ENCODE measurements at places on chromosomes 6 and 20.
A peak's percentile ranks its signal among the peaks of the same experiment; 100 is the strongest.

DNA sequence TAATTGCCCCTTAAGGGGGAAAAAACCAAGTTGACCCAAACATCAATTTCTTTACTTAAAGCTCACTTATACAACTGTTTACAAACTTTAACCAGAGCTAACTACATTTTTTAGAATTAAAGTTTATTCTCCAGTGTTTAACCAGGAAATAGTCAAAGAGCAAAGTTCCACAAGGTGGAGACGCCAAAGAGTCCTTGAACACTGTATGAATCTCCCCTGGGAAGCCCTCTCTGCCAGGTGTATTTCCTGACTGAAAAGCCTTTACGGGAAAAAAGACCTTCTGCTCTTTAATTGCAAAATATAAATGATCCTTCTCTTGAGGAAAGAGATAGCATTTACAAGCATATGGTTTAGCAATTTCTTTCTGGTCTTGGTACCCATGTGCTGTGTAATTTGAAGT is 36.2 kb downstream of the BTBD9 start:
- no peak for DNase-seq

DNA sequence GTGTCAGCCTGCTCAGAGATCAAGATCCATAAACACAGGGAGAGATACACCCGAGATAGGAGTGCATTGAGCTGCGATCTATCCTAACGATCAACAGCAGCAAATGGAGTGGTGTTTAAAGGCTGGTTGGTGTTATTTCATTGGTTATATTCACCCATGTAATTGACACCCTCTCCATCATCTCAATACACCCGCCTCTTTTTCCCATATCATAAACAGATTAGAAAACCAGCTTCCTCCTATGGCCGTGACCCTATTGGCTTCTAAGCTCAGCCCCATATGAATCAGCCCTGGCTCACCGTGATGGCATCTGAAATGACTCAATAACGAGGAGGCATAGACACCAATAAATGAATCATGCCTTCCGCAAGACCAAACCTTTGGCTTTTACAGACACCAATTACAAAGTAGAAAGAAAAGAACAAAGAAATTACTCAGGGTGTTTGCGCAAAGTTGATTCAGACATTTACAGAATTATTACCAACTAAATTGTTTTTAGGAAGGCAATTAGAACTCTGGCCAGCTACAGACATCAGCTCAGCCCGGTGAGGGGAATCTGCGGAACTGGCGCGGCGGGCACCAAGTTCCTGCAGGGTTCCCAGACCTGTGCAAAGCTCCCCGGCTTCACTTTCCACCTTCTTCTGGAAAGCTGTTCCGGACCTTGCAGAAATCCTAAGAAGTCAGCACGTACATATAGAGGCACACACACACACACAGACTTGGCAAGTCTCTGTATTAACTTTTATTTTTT is 11.5 kb downstream of the PMEPA1 start:
- peak; percentile 72 for DNase-seq

GRCh38 chr6:56699066-56699654 is 56.5 kb upstream of the DST start:
- no peak for DNase-seq

- no peak for DNase-seq
These were observed 666.4 kb upstream of the PTCHD4 start for GRCh38 chr6:48777411-48777810.

DNA sequence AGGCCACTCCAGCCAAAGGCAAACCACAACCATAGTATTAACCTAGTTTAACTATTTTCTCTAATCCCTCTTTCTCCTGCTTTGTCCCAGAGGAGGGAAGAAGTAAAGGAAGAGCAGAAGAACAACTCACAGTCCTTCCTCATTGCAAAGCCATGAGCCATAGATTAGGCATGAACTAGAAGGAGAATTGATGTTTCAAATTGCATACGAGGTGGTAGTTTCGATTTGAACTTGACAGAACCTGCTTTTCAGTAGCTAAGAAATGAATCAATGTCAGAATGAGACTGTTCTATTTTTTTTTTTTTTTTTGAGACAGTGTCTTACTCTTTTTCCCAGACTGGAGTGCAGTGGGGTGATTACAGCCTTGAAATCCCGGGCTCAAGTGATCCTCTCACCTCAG is 48.3 kb downstream of the PROKR2 start:
- no peak for DNase-seq

- no peak for DNase-seq
These were observed 13.4 kb upstream of the BTN3A2 start for GRCh38 chr6:26351544-26351953.

DNA sequence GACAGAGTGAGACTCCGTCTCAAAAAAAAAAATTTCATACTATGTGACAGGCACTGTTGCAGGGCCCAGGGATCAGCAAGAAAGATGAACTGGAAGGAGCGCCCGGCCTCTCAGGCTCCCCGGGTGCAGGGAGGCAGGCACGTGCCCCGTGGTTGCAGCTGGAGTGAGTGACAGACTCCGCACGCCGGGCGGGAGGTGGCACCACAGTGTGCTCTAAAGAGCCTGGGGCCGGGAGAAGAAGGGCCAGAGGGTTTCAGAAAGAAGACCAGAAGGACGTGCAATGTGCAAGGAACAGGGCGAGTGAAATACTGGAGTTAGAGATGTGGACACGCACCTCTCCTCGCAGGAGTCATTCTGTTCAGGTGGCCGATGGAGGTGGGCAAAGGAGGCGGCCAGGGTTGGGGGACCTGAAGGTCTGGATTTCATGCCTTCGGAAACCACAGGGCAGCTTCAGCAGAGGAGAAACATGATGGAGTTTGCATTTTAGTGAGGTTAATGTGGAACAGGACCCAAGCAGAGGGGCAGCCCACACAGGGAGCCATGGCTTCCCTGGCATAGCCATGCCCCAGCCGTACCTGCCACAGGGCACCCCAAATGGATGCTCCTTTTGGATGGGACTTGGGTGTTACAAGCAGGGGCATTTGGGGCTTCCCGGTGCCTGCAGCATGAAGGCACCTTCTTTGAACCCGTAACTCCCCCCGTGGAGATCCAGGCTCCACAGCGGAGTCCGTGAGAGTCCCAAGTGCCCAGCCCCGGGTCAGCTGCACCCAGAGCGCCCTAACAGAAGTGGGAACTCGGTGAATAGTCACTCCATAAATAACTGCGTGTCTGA is 226.2 kb downstream of the ERMARD start:
- no peak for DNase-seq

GRCh38 chr20:50425076-50425475 is 85.1 kb upstream of the PTPN1 start:
- no peak for DNase-seq

- no peak for DNase-seq
These were observed 52.5 kb downstream of the CCN2 start for GRCh38 chr6:131898718-131899117.

DNA sequence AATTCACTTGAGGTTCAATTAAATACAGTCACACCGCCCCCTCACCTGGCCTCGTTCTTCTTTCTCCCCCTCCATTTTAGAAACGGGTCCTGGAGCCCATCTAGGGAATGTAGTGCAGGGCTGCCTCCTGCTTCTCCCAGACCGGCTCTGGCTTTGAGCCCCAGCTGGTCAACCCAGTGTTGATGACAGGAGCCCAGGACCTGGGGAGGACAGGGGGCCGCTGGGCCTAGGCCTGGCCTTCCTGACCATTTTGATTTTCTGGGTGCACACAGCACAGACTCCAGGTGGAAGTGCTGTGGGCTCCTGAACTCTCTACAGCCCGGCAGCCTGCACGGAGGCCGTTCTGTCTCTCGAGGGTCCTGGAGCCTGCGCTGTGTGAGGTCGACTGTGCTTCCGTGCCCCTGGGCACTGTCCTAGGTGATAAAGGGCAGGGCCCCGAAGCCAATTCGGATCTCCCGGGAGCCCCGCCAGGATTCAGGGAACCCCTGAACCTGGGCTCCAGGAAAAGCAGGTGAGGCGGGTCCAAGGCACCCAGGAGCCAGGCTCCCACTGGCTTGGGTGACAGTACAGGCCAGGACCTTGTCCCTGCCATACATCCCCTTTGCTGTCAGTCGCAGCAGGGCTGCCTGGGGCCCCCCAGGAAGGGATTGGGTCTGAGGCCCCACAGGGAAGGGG is 23.3 kb downstream of the NPEPL1 start:
- peak; percentile 43 for DNase-seq

DNA sequence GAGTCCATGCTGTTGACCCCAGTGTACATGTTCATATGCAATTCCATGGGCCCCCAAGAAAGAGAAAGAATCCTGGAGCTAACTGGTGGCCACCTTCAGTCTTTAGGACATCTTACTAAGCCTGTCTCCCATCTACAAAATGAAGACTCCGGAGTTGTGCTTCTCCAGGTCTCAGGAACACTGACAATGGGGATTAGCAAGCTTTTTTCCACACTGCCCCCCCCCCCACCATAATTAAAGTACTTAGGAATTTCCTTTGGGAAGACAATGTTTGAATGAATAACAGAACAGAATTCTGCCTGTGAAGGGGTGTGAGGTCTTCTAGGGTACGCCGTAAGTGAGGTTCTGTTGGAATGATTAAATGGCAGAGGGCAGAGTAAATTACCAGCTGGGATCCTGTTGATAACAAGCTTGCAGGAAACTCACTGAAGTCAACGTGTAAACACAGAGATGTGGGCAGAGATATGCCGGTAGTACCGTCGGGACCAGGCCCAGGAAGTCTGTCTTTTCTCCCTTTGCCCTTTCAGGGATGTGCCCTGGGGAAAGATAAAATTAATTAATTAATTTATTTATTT is 63.1 kb downstream of the ANKRD6 start:
- no peak for DNase-seq

DNA sequence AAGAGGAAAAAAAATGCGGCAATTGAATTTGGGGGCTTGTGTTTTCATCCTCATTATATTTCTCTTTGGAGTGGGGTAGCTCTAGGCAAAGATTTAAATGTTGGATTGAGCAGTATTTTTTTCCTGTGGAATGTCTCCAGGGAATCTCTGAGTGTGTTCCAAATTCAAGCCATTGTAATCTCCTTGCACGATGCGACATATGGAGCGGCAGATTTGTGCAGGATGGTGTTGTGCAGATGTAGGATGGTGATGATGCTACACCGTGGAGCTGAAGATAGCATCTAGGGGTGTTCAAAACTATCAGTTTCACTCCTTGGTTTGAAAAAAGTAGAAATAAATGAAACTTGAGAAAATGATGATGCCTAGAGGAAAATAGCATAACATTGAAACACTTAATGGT is 777.5 kb upstream of the EPHA7 start:
- DNase-seq = no peak

DNA sequence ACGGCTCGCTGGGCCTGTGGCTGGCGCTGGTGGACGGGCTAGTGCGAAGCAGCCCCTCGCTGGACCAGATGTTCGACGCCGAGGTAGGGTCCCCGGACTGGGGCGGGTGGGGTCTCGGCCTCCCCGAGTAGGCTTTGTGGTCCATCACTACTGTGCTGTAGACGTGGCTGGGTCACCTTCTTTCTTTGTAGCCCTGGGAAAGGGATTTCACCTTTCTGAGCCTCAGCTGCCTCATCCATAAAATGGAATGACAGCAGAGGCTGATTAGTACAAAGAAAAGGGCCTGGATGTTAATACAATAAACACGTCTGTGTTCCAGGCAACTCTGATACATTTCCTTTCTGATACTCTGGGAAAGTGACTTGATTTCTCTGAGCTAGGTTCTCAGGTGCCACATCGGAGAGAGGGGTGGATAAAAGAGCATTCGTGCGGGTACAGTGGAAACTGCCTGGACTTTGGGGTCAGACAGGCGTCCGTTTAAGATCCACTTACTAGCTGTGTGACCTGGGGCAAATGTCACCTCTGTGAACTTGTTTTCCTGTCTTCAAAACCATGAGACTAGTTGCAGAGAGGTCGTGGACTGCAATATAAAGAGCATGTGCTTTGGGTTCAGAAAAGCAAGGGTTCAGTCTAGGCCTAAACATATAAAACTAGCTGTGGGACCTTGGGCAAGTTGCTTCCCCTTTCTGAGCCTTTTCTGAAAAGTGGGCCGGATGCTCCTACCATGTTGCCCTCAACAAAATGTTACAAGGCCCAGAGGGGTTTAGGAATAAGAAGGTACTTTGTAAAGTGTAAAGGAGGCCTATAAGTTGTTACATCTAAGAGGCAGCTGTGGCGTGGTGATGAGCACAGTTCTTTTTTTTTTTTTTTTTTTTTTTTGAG is 896 bp downstream of the SYS1 start:
- DNase-seq = no peak

DNA sequence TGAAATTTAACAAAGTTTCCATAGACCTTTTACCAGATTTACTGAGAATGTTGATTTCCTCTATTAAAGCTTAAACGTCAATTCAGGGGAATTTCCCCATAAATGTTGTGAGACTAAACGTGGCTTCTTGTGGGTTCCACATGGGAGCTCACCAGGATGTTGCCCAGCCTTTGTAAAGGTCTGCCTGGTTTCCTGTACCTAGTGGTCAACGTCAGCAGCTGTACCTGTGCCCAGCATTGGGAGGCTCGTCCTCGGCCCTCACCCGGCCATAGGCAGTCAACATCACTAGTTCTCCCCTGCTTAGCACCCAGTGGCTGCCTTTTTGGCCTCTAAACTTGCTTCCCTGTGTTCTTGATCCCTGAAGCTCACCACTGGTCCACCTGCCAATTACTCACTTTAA is 22.1 kb upstream of the CD83 start:
- DNase-seq = no peak

GRCh38 chr6:1312203-1312472 is 240 bp downstream of the FOXQ1 start:
- DNase-seq = peak; percentile 18

DNA sequence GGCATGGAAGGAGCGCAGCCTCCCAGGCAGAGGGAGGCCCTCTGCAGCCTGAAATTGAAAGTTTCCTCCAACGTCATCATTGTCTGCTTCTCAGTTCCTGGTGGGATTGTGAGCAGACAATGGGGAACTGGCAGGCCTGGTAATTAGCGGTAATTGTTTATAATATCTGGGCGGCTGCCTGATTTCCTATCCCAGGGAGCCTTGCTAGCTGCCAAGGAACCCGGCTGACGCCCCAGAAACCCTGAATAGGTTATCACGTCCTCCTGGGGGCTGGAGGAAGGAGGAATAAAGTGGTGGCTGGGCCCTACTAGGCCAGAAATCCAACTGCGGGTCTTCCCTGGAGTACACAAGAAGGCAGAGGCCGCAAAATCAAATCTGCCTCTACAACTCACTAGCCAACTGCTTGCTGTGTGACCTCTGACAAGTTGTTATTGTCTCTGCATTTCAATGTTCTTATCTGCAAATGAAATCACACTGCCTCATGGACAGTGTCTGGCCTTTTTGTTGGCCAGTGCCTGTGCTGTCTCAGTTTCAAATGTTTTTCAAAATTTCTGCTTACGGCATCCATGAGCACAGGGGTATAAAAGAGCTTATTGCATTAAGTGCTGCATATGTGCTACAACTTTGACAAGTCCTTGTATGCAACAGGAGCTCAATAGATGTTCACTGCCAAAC is 16.9 kb downstream of the KCNK15 start:
- DNase-seq = no peak

DNA sequence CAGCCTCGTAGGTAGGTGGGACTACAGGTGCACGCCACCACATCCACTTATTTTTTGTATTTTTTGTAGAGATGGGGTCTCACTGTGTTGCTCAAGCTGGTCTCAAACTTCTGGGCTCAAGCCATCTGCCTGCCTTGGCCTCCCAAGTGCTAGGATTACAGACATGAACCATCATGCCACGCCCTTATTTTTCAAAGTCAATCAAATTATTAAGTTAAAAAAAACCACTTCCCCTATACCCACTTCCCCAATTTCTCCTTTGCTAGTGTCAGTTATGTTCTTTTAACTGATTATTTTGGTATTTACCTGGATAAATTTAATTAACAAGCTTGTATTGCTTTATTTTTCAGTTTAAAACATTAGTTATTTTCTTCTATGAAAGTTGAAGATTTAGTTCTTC is 49.6 kb downstream of the RIOK1 start:
- no peak for DNase-seq
